Ovary (tissue), 10 donors: ENCODE measurements at places on chromosomes 3 and 15. TPM values are rescaled to one million over a fixed set of nuclear protein-coding genes. Genes with fewer than 3 reads are reported as not detected.

Gene BFSP2
- total RNA-seq: not detected

Gene CFAP100
- 1.6 TPM for total RNA-seq

Gene SLC15A2
- 1.4 TPM for total RNA-seq

Gene OCA2
- total RNA-seq: not detected

Gene LRTM1
- total RNA-seq: not detected

Gene ASB14
- total RNA-seq: not detected

Gene PLAAT1
- total RNA-seq: 0.62 TPM

Gene ALDH1L1
- total RNA-seq: 51.5 TPM
